ENCODE measurements at places on chromosomes 7 and 10.

DNA sequence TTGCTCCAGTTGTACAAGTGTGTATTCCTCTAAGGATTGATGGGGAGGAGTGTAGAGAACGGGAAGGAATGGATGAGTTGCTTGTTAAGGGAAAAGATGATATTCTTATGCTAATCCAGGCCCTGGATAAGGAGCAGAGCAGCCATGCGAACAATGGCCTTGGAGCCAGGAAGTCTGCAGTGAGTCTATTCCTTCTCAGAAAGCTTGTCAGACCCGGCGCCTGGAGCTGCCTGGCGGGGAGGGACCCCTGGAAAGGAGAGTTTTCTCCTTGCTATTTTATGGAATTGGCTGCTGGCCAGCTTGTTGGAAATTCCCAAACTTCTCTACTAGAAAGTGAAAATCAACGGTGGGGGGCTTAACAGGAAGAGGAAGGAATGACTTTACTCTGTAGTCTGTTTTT is 89.1 kb downstream of the MMRN2 start:
- no peak for DNase-seq

DNA sequence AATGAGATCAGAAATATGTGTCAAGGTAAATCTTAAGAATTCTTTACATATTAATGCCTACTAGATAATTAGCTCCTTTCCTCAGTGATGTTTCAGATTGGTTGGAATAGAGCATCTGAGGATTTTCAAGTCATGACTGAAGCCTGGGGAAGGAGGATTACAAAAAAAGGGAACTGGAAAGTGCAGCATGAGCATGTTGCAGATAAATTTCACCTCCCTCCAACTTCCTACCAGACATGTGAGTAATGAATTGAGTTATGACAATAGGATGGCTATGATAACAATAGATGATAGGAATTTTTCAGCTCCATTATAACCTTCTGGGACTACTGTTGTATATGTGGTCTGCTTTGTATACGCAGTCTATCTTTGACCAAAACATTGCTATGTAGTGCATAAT is 104.2 kb upstream of the RAB18 start:
- no peak for DNase-seq

DNA sequence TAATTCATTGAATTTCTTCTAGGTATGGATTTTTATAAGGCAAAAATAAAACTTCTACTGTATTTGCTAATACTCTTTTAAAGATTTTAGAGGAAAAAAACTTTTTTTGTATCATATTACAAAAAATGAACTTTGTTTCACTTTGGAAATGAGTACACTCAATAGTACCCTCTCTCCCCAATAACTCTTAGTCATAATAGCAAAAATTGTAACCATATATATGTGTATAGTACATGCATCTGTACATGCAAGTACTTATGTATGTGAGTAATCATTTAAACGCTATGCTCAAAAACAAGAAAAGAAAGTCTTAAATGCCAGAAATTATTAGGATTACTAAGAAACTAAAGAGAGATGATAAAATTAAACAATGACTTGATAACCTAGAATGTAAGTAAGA is 95.9 kb upstream of the HGF start:
- no peak for DNase-seq

DNA sequence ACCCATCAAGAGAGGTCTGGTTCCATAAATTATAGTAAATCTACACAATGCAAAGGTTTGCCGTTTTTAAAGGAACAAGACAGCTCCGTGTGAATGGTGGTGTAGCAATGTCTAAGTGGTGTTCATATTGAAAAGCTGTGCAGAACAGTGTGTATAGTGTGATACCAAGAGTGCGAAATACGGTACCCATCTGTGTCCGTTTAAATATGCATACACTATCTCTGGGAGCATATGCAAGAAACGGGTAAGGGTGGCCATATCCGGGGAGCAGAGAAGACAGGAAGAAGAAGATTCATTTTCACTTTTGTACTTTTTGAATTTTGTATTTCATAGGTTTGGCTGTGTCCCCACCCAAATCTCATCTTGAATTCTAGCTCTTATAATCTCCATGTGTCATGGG is 102.0 kb downstream of the CCDC3 start:
- no peak for DNase-seq
